ENCODE measurements at places on chromosomes 4 and X. TPM values are rescaled to one million over a fixed set of nuclear protein-coding genes. Genes with fewer than 3 reads are reported as not detected.
A peak's percentile ranks its signal among the peaks of the same experiment; 100 is the strongest.

DNA sequence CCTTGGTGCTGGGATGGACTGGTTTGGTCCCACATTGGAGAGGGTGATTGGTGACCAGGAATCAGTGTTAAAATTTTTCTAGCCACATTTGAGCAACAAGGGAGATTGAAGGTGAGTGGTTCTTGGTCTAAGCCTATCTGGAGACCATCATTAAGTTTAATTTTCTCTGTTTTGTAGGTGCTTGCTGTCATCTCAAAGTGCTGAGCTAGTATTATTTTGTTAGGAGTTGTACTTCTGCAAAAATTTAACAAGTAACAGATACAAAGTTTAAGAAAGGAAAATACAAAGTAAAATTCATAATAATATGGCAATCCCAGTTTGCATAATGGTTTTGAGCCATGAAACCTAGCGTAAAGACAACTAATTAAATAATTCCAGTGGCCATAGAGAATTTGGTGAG is 66.5 kb downstream of the RAP1GDS1 start:
- DNase-seq = no peak

DNA sequence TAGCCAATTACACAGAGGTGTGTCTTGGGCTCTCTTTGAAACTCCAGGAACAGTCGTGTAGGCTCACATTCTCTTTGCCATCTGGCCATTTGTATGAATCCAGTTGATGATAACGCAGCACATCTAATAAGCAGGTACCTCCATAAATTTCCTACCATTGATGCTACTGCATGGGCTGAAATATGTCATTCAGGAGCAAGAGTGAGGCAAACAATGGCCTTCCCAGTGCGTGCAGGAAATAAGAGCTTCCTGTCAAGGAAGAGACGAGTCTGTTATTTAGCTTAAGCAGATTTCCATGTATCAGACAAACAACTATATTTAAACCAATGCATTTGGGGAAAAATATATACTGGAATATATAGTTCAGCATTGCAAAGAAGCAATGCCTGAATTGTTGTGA is 102.1 kb upstream of the MXRA5 start:
- no peak for DNase-seq

- no peak for DNase-seq
Measured at GRCh38 chrX:11399489-11400094, 106.4 kb downstream of the AMELX start.

- no peak for DNase-seq
Measured at GRCh38 chr4:27628609-27629008, 768.0 kb downstream of the STIM2 start.

GRCh38 chrX:86002076-86002896 is 45.1 kb downstream of the CHM start:
- DNase-seq = peak; percentile 6

ADH6 gene
- total RNA-seq = not detected

FGB gene
- total RNA-seq = not detected

HHIP gene
- total RNA-seq = 1.7 TPM
